T1000 (cell line): ENCODE measurements at places on chromosomes 2 and 18.

GRCh38 chr2:54227798-54228197, 28.2 kb downstream of the TSPYL6 start:
- no peak for DNase-seq

- no peak for DNase-seq
Observed at GRCh38 chr2:120749506-120750431, 14.1 kb downstream of the GLI2 start.

DNA sequence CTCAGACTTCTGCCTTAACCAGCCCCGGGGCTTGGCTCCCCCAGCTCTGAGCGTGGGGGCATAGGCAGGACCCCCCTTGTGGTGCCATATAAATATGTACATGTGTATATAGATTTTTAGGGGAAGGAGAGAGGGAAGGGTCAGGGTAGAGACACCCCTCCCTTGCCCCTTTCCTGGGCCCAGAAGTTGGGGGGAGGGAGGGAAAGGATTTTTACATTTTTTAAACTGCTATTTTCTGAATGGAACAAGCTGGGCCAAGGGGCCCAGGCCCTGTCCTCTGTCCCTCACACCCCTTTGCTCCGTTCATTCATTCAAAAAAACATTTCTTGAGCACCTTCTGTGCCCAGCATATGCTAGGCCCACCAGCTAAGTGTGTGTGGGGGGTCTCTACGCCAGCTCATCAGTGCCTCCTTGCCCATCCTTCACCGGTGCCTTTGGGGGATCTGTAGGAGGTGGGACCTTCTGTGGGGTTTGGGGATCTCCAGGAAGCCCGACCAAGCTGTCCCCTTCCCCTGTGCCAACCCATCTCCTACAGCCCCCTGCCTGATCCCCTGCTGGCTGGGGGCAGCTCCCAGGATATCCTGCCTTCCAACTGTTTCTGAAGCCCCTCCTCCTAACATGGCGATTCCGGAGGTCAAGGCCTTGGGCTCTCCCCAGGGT, 5.5 kb downstream of the CTDSP1 start:
- no peak for DNase-seq

DNA sequence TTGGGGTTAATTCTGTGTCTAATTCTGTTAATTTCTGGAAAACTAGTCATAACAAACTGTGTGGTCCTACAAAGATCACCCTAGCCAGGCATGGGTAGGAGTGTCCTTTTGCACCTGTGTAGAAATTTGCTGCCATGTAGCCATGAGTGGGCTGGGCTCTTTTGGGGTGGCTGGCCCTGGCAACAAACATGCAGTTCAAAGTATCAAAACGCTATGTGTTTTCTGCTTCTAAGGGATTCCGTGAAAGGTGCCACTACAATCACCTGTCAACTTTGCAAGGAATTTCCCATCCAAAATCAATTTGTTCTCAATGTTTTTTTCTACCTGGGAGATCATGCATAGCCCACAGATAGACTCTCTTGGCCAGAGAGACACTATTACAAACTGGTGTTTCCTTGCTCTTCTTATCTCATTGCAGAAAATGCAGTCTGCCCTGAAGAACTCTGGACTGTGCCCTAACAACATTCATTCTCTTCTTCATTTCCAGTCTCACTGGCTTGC, 537.7 kb upstream of the ID2 start:
- DNase-seq: no peak

GRCh38 chr2:70145144-70145490, 45.7 kb downstream of the C2orf42 start:
- no peak for DNase-seq

- DNase-seq: no peak
Observed at GRCh38 chr2:109715313-109715805, 78.7 kb upstream of the RGPD5 start.

DNA sequence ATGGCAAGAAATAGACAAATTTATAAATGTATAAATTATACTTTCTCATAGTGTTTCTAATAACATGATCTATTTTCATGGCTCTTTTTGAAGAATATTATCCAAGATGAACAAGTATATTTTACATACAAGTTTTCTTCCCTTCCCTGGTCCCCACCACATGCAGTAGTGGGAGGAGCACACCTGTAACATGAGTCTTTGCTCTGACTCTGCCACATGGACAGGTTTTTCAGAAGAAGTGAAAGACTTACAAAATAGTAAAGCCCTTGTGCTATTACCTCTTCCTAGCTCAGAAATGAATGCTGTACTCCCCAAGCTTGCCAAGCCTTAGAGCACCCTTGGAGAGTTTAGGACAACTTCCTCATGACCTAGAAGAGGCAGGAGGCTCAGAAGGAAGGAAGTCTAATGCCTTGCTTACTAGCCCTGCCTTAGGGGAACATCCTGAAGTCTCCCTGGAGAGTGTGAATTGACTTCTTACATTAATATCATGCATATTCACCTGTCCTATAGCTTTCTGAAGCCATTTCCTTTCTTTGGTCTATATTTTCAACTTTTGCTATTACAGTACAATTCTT, 18.4 kb downstream of the MXD1 start:
- no peak for DNase-seq

DNA sequence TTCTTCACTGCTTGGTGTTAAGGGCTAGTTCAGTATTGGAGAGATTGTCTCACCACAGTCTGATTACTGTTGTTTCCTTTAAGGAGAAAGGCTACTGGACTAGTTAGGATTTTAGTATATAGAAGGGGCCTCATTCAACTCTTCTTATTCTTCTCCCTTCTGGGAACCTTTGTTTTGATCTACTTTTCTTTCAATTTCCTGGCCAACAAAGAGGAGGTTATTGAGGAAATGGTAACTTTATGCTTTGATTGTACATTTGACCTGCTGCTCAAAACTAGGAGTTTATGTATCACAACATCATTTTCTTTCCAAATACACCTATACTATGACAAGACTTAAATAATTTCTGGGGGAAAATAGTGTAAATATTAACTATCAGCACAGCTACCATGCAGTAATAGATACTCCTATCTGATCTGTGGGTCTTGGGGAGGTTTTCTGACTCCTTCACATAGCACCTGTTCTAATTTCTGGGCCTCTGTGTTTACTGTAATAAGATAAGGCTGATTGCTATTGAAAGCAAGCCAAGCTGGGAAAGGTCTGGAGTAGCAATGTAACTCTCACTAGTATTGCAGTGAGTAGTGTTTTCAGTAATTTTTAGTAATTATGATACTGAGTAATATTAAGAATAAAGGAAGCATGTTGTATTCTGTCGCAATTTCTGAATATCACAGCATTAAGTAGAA, 395.3 kb downstream of the NUP35 start:
- DNase-seq: no peak

DNA sequence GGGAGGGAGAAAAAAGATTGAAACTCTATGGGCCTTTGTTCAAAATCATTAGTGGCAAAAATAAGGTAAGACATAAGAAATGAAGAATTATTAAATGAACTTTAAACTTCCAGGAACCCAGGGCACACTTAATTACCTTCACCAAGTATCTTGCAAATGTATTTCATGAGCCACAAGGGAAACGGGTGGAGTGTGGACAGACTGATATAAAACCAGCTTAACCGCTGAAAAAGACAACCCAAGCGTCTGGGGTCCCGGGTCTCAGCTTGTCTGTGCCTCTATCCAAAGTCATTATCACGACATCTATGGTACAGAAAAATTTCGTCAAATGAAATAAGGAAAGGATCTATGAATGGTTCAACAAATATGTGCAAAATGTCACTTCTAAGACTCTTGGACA, 13.9 kb upstream of the MBOAT2 start:
- DNase-seq: no peak

DNA sequence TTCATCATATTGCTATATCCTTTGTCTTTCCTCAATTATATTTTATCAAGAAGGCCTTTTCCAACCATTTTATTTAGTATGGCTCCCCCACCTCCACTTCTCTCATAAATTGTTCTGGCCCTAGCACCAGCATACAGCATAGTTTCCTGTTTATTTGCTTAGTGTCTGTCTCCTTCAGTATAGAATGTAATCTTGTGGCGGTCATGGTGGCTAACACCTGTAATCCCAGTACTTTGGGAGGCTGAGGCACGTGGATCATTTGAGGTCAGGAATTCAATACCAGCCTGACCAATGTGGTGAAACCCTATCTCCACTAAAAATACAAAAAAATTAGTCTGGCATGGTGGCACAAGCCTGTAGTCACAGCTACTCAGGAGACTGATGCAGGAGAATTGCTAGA, 39.6 kb upstream of the CLASP1 start:
- DNase-seq: no peak

- DNase-seq: no peak
Observed at GRCh38 chr18:51867767-51868166, 472.2 kb upstream of the DCC start.

- no peak for DNase-seq
Observed at GRCh38 chr18:30177056-30177455, 865.5 kb downstream of the DSC3 start.

- DNase-seq: no peak
Observed at GRCh38 chr18:13680612-13681011, 45.7 kb downstream of the FAM210A start.

GRCh38 chr2:64666810-64667438, 13.2 kb upstream of the SERTAD2 start:
- DNase-seq: no peak

GRCh38 chr2:218002845-218003180, at the start of gene TNS1:
TNS1 (minus strand) TSS chr2:218002995; CDS start chr2:218002872, 123 bp downstream.
- DNase-seq: no peak

DNA sequence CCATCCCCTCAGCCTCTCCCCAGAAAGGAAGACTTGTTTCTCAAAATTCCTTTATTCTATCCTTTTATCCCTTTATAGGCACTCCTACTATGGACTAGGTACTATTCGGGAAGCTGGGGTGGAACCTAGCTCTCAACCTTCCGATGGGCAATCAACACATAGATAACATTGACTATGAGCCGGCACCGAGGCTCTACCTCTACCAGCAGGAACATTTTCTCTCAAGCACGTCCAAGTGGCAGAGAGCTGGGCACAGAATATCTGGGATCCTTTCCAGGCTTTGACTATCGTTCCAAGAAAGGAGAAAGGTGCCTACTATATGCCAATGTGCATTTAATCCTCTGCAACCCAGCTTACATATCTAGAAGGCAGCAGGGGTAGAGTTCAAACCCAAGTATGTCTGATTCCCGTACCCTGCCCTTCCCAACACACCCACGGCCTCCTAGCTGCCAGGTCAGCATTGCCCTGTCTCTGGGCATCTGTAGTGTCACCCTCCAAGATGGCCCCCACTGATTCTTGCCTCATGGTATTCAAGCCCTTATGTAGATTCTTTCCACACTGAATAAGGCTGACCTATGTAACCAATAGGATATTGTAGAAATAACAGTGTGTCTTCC, 28.3 kb downstream of the TNS1 start:
- no peak for DNase-seq

- no peak for DNase-seq
Observed at GRCh38 chr2:118845005-118845521, 2.4 kb downstream of the EN1 start.

DNA sequence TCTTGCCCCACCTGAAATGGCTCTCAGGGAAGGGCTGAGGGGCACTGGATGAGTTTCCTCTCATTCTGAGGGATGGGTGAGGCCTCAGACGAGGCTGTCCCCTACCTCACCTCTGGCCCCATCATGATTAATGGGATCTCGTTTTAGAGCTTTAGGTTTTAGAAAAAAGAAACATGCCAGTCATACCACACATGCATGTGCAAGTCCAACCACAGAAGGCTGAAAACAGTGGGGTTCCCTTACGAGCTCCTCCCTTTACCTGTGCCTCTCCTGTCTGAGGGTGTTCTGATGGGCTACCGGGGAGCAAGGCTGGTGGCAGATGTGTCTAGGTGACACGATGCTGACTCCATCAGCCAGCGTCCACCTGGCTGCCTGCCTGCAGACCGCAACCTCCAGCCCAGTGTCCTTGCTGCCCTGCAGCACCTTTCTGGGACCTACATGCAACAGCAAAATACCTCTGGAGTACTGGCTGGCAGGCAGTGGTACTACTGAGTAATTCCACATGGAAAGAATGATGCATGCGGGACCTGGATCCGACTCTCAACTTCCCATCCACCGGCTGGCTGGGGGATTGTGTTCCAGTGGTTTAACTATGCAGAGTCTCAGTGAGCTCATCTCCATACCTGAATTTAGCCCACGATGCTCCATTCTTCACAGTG, 9.1 kb upstream of the LYPD6B start:
- no peak for DNase-seq

DNA sequence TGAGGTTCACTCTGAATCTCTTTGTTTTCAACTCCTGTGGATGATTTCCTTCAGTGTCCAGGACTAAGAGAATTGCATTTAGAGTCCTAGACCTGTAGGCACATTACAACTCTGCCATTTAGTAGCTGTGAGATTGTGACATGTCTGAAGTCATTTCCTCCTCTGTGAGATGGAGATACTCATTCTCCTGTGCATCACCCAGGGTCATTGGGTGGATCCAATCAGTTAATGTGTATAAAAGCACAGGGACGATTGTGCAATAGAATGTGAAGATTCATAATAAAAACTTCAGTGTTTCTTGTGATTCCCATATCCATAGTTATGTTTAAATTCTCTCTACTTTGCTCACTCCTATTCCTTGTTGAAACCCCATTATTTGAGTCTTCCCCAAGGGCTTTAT, 113.6 kb downstream of the DIS3L2 start:
- DNase-seq: no peak

GRCh38 chr18:45110577-45111501, 430.2 kb downstream of the SETBP1 start:
- DNase-seq: no peak

DNA sequence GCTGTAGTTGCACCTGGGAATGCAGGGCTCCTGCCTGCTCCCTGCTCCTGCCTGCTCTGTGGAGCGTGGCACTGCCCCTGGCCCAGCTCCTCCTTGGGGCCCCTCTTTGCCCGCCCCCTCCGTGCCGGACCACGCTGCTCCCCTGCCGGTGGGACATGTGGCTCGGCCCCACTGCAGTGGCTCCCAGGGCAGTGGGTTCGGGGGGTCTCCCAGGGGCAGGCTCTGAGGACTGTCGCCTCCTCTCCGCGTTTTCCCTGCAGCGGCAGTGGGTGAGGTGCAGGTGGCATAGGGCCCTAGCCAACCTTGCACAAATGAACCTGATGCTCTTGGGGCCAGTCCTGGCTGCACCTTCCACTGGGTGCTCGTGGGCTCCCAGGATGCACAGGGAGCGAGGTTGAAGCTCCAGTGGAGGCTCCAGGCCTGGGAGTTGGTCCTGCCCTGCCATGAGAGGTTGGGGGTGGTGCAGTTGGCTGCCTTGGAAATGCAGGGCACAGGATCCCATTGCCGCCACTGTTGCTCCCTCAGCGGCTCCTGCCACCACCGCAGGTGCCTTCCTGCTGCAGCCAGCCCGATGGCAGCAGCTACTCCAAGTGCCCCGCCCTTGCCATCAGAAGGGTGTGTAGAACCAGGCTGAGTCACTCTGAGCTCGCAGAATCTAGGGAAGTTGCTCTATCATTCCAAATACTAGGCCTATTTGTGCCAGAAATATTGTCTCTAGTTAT, 313.1 kb upstream of the SYT4 start:
- no peak for DNase-seq

- DNase-seq: no peak
Observed at GRCh38 chr2:145753966-145754365, 1234.0 kb upstream of the ZEB2 start.

GRCh38 chr2:21658907-21659477, 535.2 kb downstream of the TDRD15 start:
- DNase-seq: no peak

GRCh38 chr2:62808554-62808953, 103.0 kb downstream of the EHBP1 start:
- DNase-seq: no peak
